ENCODE measurements at places on chromosomes 6 and 20.

DNA sequence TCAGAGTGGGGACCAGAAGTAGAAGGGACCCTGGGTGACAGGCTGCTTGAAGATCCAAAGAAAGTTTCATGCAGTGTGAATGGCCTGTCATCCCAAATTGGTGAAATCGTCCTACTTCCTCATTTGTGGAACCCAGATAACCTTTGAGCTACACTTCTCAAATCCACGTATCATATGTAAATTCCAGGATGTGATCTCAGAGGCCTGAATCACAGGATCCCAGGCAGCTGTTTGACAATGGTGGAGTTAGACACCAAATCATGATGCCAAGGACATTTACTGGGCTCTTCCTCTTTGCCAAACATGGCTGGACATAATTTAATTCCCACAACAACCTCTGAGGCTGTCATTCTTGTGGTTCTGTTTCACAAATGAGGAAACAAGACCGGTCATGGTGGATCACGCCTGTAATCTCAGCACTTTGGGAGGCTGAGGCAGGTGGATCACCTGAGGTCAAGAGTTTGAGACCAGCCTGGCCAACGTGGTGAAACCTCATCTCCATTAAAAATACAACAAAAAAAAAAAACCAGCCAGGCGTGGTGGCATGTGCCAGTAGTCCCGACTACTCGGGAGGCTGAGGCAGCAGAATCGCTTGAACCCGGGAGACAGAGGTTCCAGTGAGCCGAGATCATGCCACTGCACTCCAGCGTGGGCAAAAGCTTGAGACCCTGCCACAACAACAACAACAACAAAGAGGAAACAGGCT lies 39.9 kb upstream of the TTPAL start:
- DNase-seq, result no peak

GRCh38 chr6:169807699-169808607 lies 56.5 kb downstream of the ERMARD start:
- DNase-seq, result no peak

DNA sequence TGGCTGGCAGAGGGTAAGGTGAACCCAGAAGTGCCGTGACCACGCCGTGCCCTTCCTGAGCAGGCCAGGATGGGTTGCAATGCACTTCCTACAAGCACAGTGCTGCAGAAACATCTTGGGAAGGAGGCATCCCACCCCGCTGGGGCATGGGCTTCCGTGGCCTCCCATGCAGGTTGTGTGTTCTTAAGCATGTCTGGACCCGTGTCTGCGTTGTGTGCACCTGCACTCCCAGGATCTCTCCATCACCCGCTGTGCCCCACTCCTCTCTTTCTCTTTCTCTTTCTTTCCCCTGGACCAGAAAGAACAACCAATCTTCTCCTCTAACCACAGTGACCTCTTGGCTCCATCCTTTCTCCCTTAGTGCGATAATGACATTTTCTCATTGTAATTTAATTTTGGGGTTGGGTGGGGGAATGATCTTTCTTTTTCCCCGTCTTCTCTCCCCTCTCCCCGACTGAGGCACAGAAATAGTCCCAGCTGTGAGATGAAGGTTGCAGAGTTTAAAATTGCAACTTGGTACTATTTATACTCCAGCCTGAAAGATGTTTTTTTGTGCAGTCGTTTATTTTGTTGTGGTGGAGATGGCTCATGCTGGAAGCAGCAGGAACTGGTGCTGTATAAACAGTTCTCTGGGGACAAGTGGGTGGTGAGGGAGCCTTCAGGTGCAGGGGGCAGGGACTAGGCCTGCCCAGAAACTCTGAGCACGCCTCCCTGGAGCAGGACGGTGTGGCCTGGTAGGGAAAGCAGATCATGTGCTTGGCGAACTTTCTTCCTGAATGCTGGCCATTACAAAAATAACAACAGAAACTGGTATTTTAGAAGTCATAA lies 20.5 kb downstream of the BCAS4 start:
- DNase-seq, result no peak

GRCh38 chr6:11878735-11879134 lies 100.1 kb upstream of the ADTRP start:
- no peak for DNase-seq

GRCh38 chr6:52000064-52000463 lies 87.3 kb downstream of the PKHD1 start:
- DNase-seq, result no peak

GRCh38 chr20:18138266-18138582 lies 561 bp downstream of the KAT14 start:
- DNase-seq, result no peak

DNA sequence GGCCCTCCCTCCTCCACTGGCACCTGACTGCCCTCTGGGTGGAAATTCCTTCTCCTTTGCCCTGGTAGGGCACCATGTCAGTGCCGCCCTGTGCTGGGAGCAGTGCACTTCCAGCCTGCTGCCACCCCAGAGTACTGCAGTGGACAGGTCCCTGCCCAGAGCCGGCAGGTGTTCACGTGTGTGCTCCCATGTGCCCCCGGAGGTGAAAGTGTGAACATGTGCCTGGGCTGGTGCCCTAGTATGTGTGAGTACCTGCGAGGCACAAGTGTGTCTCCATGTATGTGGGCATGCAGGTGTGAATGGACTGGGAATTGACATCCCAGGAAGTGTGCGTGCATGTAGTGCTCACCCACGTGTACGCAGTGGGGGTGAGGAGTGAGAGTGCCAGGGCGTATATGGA lies 29.4 kb downstream of the SDCBP2 start:
- no peak for DNase-seq

Measured in activated CD8-positive, alpha-beta memory T cell treated with anti-CD3 and anti-CD28 coated beads for 48 hours (primary cell).